Activated T-helper 1 cell treated with anti-CD3 and anti-CD28 coated beads, Interleukin-12 subunit alpha, Interleukin-12 subunit beta, Interleukin-2, Interleukin-4 antibody, amounts not matched to agents 30 ng/mL and 10 ng/mL and 1 ng/mL, durations not matched to agents 14 hours and 24 hours and 36 hours (primary cell): ENCODE measurements at places on chromosomes 11 and 22.

DNA sequence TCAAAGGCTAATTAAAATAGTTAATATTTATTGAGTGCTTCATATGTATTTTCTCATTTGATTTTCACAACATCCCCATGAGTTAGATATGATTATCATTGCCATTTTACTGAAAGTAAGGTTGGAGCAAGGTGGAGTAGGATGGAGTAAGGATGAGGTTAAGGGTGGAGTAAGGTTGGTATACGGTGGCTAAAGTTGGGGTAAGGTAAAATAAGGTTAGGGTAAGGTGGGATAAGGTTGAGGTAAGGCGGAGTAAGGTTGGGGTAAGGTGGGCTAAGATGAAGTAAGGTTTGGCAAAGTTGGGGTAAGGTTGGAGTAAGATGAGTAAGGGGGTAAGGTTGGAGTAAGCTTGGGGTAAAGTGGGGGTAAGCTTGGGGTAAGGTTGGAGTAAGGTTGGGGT, 45.8 kb upstream of the CLDN5 start:
- no peak overlapping the region for H3K4me3 ChIP-seq
- H3K27me3 ChIP-seq = no peaks in the 10 kb centered on the region
- H3K4me1 ChIP-seq = peaks cover 16% of the 10 kb centered on the region

- peak; percentile 35 for DNase-seq
- H3K27ac ChIP-seq = peak overlapping the region; percentile 78
- H3K4me1 ChIP-seq = peaks cover 9% of the 10 kb centered on the region
- H3K36me3 ChIP-seq = peaks cover 2% of the 10 kb centered on the region
- peaks cover 40% of the 10 kb centered on the region for H3K27me3 ChIP-seq
- peak overlapping the region; percentile 73 for H3K4me3 ChIP-seq
Measured at GRCh38 chr11:76782531-76783293, 444 bp upstream of the TSKU start.

DNA sequence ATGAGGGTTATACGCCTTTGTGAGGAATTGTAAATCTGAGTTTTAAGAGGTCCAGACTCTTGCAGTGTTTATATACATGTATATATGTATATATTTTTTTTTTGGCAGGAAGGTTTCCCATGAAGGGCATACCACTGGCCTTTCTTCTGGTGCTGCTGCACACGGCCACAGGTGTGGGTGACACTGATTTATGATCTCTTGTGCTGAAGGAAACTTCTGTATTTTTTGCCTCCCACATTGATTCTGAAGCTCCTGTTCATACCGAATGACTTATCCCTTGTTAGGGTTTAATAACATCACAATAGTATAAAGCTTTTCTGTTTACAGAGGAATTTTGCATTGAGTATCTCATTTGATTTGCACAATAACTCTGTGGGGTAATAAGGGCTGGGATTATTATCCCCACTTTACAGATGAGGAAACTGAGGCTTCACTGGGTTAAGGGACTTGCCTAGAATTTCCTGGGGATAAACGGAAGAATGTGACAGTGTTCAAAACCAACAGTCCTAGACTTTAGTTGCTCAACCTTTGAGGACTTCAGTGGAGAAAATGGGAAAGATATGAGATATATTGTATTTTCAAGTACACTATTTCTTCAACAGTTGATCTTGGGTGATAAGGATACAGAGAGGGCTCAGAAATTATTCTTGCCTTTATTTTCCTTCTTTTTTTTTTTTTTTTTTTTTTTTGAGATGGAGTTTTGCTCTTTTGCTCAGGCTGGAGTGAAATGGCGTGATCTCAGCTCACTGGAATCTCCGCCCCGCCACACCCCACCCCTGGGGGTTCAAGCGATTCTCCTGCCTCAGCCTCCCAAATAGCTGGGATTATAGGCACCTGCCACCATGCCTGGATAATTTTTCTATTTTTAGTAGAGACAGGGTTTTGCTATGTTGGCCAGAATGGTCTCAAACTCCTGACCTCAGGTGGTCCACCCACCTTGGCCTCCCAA, 70.1 kb downstream of the MICAL2 start:
- peaks cover 45% of the 10 kb centered on the region for H3K36me3 ChIP-seq
- H3K4me3 ChIP-seq = no peak overlapping the region
- H3K27me3 ChIP-seq = no peaks in the 10 kb centered on the region
- DNase-seq = no peak

GRCh38 chr11:134762248-134763029, 350.4 kb upstream of the B3GAT1 start:
- H3K27ac ChIP-seq = no peak overlapping the region
- H3K4me1 ChIP-seq = no peaks in the 10 kb centered on the region
- H3K36me3 ChIP-seq = no peaks in the 10 kb centered on the region
- no peak for DNase-seq
- no peaks in the 10 kb centered on the region for H3K27me3 ChIP-seq
